ENCODE measurements at places on chromosomes 6 and 20.
A peak's percentile ranks its signal among the peaks of the same experiment; 100 is the strongest.

GRCh38 chr6:11275598-11275997 lies 43.1 kb upstream of the NEDD9 start:
- no peak for DNase-seq

GRCh38 chr6:163986313-163986712 lies 571.8 kb downstream of the QKI start:
- peak; percentile 59 for DNase-seq

GRCh38 chr6:147774856-147775255 lies 266.4 kb downstream of the SAMD5 start:
- DNase-seq = peak; percentile 12

GRCh38 chr6:116511424-116512110 lies at the start of gene CALHM5:
Gene CALHM5 (plus strand): TSS chr6:116511639. CDS start chr6:116511697, 58 bp downstream.
- DNase-seq = peak; percentile 93

DNA sequence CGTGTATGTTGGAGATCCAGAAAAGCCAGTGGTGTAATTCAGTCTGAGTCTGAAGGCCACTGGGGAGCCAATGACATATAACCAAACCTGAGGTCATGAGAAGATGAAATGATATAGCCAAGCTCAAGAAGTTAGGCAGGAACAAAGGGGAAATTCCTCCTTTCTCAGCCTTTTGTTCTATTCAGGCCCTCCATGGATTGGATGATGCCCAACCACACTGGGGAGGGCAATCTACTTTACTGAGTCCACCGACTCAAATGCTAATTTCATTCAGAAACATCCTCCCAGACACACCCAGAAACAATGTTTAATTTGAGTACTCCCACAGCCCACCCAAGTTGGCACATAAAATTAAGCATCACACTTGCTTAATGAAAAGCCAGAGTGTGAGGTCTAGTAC lies 183.6 kb downstream of the GJA1 start:
- no peak for DNase-seq

DNA sequence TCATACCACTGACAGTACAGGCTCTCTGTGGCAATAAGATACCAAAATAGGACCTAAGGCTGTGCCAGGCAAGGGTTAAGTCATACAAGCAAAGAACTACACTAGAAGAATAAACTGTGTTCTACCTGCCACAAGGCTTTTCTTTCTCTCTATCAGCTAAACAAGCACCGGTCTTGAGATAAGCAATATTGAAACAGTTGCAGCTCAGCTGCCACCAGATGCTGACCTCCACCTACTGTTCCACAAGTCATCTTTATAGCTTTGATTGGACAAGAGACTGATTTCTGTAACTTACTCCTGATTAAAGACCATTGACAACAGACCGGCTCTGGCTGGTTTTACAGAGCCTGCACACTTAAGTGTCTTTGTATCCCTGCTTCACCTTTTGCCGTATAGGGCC lies 24.1 kb downstream of the SCP2D1 start:
- DNase-seq = no peak

DNA sequence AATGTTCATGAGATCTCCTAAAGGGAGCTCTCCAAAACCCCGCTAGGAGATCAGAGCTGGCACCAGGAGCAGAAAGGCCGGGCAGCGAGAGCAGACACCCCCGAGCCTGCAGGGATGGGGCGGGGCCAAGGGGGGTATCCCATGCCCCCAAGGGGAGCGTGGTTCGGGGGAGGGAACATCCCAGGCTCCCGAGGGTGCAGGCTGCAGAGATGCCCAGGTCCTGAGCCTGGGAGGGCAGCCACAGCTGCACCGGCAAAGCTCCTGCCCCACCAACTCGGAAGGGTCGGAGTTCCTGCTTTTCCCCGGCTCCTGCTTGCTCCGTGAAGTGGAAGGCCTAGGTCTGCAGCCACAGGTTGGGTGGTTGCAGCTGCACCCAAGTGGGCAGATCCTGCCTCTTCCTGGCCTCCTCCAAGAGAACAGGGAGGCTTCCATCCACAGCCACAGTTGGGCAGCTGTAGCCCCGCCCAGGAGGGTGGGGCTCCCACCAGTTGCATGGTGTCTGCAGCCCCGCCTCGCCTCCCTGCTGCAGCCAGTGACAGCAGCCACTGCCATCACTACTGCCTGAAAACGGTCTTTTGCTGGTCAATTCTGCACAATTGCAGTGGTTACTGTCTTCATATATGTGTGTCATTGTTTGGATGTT lies 13.4 kb upstream of the GMNN start:
- no peak for DNase-seq

DNA sequence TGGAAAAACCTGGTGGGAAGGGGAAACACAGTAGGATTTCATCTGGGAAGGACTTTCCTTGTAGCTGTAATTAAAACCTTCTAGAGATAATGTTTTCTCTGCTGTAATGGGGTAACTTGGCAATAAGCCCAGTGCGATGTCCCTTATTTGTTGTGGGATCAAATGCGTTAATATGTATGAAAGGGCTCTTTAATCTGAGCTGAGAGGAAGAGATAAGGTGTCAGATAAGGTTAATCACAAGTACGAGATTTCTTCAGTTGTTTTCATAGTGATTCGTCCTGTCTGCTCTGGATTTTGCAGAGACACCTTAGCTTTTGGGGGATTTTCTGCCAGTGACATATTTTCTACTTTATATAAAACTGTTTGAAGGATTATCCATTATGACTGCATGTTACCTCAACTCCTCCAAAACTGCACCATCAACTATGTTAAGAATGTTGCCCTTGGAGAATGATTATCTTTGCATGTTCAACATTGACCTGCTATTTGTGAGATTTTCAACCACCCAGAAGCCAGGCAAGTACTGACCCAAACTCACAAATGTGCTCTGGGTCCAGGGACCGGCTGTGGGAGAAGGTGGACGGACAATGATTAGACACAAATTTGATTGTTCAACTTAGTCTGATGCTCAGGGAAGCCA lies 21.2 kb upstream of the ELOVL5 start:
- no peak for DNase-seq

DNA sequence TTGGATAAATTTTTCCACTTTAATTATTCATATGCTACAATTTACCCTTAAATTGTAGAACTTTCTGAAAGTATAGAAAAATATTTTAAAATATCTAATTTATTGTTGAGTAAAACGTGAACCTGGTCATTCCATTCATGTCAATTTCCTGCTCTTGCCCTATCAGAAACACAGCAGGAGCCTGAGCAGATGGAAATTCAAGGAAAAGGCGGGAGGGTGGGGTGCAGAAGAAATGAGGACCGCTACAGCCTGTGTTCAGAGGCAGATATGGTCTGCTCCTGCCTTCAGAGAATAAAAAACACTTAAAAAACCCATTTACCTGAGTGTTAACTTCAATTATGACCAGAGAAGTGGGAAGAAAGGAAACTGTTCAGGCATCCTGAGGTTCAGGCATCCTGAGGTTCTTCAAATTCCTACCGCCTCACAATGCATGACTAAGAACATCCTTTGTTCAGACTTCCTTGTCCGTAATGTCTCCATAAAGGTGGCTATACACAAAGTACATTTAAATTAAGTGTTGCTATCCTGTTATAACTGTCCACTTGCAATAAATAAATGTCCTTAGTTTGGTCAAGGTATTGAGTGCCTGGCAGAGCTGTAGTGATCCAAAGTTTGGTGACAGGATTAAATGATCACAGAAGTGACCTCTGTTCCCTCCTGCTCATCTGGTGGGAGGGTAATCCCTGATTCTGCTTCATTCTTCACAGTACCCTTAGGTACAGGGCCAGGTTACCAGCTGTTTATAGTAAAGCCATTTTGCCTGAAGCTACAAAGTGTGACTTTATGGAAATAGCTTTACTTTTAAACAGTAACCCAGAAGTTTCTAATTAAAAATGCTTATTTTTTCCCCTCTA lies 109.1 kb downstream of the MAN1A1 start:
- peak; percentile 3 for DNase-seq
